ENCODE measurements at places on chromosomes 7 and 10.

DNA sequence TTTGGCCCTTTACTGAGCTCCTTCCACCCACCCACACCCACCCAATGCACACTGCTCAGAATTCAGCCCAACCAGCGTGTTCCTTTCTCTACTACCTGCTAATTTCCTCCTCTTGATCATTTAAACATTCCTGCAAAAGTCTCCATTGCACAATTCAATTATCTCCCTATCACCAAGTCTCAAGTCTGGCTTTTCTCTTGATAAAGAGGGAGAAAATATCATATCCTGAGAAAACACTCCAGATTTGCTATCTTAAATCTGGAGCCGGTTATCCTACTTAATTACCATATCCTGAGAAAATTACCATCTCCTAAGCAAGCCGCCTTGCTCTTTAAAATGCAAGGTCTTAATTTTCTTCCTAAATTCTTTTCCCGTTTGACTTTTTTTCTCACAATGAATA lies 505.5 kb downstream of the XPNPEP1 start:
- DNase-seq, result no peak

- no peak for DNase-seq
These were observed 295.0 kb downstream of the PARD3 start for GRCh38 chr10:34520084-34520483.

GRCh38 chr7:112898432-112899290 lies 108.5 kb upstream of the TMEM168 start:
- no peak for DNase-seq

DNA sequence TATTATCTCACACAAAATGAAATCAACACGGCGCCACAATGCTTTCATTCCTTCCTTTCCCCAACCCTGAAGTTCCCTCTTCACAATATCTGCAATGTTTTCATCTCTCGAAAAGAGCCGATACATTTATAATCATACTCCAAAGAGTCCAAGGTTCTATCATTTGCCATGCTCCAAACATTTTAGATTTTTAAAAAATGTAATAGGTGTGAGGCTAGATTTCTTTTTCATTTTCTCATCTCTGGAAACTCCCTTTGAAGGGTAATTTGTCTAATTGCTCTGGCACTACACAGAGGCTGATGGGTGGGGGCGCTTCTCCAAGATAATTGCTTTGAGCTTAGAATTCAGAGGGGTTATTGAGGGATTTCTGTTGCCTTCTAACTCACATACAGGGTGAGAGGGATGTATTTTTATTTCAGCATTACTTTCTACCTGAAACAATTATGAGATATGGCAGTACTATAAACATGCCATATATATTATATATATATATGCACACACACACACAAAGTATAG lies 4.9 kb downstream of the DLX5 start:
- DNase-seq, result no peak

DNA sequence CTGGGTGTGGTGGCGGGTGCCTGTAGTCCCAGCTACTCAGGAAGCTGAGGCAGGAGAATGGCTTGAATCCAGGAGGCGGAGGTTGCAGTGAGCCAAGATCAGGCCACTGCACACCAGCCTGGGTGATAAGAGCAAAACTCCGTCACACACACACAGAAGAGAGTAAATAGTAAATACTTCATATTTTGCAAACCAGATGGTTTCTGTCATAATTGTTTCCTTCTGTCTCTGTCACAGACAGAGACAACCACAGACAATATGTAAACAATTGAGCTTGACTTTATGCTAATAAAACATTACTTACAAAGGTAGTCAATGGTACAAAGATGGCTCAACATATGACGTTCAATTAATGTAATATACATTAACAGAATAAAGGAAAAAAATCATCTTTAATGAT lies 83.7 kb downstream of the JMJD1C start:
- no peak for DNase-seq

DNA sequence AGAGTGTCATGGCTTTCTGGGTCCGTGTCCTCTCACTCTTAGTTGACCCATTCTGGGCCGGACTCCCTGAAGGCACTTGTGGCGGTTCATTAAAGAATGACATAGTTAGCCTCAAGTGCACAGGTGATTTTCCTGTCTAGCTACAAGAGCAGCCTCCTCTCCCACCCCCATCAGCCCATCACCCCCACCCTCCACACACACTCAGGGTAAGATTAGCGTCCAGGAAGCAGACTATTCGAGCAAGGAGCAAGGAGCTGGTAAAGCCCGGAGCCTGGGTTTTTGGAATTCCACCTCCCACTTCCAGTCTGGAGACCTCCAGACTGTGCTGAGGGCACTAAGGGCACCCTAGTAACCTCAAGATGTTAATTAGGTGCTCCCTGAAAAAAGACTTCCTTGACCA lies 39.5 kb downstream of the TACR2 start:
- no peak for DNase-seq

DNA sequence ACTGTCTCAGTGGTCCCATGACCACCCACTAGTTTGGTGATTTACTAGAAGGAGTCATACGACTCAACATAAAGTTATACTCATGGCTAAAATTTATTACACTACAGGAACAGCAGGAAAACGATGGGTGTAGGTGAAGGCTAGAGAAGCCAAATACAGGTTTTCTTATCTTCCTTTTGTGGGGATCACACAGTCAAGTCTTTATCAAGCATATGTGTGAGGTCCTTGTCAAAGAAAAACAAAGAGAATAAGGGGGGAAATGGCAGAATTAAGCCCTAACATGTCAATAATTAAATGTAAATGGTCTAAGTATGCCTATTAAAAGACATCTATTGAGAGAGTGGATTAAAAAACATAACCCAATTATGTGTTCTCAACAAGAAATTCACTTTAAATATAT lies 47.8 kb upstream of the UBN2 start:
- no peak for DNase-seq

- no peak for DNase-seq
These were observed 157.7 kb upstream of the NAMPT start for GRCh38 chr7:106442476-106442875.

- no peak for DNase-seq
These were observed 64.4 kb upstream of the NME8 start for GRCh38 chr7:37784015-37784414.

- peak; percentile 79 for DNase-seq
These were observed at the start of gene AGK for GRCh38 chr7:141551094-141551781. Gene AGK (plus strand): TSS chr7:141551410. CDS start chr7:141555467, 4,057 bp downstream.

DNA sequence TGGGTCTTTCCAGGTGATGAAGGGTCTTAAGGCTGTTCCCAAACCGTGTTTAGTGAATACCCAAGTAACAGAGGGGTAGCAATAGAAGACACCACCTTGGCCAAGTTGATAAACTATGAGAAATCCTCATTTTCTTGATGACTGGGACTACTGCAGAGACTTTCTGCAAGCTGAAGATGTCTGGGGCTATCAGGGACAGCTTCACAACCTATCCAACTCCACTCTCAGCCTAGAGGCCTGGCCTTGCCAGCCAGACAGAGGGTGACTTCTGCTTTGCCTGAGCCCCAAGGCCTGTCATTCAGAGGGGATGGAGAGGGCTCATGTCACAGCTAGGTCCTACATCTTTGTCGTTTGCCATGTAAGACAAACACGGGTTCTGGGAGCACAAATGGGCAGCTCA lies 255.9 kb upstream of the GRB10 start:
- DNase-seq, result no peak

DNA sequence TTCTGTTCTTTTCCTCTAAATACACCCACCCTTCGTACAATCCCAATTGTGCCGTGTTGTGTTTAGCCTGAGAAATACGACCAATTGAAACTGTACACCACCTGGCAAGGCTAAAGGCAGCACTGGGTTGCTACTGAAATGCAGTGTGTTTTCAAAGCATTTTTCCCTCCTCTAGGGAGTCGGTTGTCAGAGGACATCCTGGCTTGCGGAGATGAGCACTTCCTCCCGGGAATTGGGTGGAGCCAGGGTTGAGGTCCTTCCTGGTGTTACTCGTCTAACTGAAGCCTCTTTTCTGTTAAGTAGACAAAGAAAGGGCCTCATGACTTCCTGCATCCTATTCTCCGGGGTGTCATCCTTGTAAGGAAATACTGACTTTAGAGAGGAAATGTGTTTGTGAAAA lies 133.5 kb downstream of the MTPAP start:
- DNase-seq, result no peak

DNA sequence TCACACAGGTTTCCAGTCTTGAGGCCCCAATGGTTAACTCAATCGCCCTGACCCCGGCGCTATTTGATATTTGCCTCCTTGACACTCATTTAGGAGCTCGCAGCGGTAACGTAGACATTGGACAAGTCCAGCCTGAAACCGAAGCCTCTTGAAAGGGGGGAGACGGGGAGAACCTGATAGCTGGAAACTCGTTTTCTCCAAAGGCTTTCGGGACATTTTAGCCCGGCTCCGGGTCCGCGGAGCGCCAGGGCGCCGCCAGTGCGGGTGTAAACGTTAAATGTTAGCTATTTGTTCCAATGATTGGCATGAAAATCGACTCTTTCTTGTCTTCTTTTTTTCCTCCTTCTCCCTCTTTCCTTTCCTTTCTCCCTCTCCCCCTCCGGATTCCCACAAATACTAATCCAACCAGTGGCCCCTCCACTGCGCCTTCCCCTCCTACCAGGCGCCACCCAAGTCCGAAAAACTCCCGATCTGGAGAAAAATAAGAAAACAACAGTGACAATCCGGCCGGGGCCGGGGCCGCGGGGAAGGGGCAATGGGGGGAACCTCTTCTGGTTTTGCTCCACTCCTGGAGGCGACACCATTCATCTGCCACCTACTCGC lies 17.2 kb upstream of the GATA3 start:
- no peak for DNase-seq

GRCh38 chr7:140928491-140929309 lies 4.0 kb upstream of the BRAF start:
- no peak for DNase-seq

DNA sequence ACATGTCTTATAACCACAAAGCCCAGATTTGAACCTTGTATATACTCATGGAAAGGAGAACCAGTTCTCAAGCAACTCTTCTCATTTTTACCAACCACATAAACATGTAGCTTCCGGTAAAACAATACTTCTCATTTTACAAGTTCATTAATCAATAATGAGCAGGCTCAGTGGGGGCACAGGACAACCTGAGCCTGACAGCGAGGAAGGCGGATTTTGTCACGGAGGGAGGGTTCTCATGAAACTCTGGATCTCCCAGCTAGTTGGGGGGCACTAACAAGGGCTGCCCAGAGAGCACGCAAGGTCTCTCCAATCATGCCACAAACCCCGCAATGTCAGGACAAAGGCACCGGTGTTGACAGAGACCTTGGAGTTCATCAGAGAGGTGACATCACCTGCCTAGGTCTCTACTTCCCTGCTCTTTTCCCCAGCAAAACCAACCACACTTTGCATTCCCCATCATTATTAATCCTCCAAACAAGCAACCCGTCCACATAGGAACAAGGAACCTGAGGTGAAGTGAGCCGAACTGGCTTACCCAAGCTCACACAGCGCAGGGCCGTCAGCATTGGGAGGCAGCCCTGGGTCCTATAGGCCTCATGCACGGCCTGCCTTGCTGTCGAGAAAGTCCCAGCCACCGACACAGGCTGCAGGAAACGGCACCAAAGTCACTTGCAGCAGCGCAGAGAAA lies 192.1 kb upstream of the KLF14 start:
- no peak for DNase-seq

GRCh38 chr7:75925717-75926435 lies 10.9 kb downstream of the POR start:
- no peak for DNase-seq

- no peak for DNase-seq
These were observed 236.0 kb downstream of the MAGI2 start for GRCh38 chr7:79217468-79217867.

- DNase-seq, result no peak
These were observed 758.6 kb upstream of the IGFBP3 start for GRCh38 chr7:46679671-46680070.

- DNase-seq, result no peak
These were observed 1050.5 kb upstream of the AUTS2 start for GRCh38 chr7:68547799-68548198.

- DNase-seq, result no peak
These were observed 203.6 kb upstream of the CELF2 start for GRCh38 chr10:10814069-10814468.

DNA sequence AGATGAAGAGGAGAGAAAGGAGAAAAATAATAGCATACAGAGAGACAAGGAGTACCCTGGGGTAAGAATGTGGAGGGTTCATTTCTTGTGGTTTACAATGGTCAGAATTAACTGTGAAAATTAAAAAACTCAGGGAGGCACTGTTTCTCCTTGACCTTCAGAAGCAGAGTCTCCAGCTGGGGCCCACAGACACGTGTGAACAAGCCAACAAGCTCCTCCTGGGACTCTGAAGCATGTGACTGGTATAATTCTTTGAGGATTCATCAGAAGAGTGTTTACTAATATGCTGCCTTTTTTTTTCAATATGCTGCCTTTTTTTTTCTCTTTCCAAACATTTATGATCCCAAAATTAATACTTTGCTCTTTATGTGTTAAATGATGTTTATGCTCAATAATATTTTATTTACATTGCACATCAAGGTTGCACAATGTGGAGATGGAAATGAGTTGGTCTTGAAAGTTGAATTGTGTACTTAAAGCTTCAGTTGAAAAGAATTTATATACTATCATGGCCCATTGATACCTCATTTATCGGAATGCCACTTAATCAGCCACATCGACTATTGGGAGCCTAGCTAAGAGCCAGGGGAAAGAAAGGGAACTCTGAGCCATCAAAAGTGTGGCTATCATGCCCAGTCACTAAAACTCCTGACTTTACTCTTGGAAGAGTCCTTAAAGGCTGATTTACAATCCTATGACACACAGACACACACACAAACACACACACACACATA lies 134.7 kb upstream of the RHOBTB1 start:
- DNase-seq, result no peak

- DNase-seq, result no peak
These were observed 22.1 kb upstream of the CUBN start for GRCh38 chr10:17151716-17152115.

- no peak for DNase-seq
These were observed 39.5 kb downstream of the AGK start for GRCh38 chr7:141590666-141591065.

- no peak for DNase-seq
These were observed 1208.0 kb downstream of the SORCS1 start for GRCh38 chr10:105956550-105956949.

GRCh38 chr10:86446440-86446839 lies 75.2 kb downstream of the WAPL start:
- no peak for DNase-seq

GRCh38 chr7:150863946-150864345 lies 11.6 kb downstream of the AOC1 start:
- DNase-seq, result no peak

- DNase-seq, result no peak
These were observed 228.3 kb upstream of the TEX47 start for GRCh38 chr7:89023877-89024276.

DNA sequence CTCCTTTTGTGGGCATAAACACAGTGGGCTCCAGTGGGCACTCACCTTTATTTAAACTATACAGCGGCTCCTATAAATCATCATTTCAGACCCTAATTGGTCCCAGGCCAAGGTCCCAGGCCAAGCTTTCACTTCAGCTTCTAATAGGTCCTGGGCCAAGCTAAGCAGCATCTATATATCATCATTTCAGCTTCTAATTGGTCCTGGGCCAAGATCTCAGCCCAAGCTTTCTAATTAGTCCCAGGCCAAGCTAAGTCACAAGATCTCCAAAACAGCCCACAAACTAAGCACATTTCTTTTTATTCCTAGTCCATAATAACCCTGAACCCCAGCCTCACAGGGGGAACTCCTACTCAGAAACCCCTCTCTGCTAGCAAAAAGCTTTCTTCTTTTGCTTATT lies 47.1 kb downstream of the ZNF680 start:
- no peak for DNase-seq
